HFFc6 (cell line): ENCODE measurements at places on chromosomes 7 and 10. TPM values are rescaled to one million over a fixed set of nuclear protein-coding genes. Genes with fewer than 3 reads are reported as not detected.

GRCh38 chr10:71964743-71965515, 734 bp downstream of the CHST3 start:
- peak overlapping the region; percentile 91 for H3K27ac ChIP-seq
- H3K27me3 ChIP-seq = peaks cover 5% of the 10 kb centered on the region
- peaks cover 52% of the 10 kb centered on the region for H3K4me1 ChIP-seq

GRCh38 chr7:107890493-107890961, 456 bp upstream of the DLD start:
- DNase-seq = no peak
- peaks cover 42% of the 10 kb centered on the region for H3K4me1 ChIP-seq
- H3K27me3 ChIP-seq = peaks cover 5% of the 10 kb centered on the region
- peak overlapping the region; percentile 91 for H3K4me3 ChIP-seq
- H3K27ac ChIP-seq = peak overlapping the region; percentile 96
- H3K36me3 ChIP-seq = peaks cover 15% of the 10 kb centered on the region

GRCh38 chr10:86070278-86070677, 296.3 kb downstream of the GRID1 start:
- no peak overlapping the region for H3K27ac ChIP-seq
- no peak overlapping the region for H3K4me3 ChIP-seq
- H3K27me3 ChIP-seq = no peaks in the 10 kb centered on the region; the same call in 1 of the 2 replicates

GRCh38 chr10:10680496-10680895, 337.2 kb upstream of the CELF2 start:
- no peak overlapping the region for H3K27ac ChIP-seq
- H3K27me3 ChIP-seq = no peaks in the 10 kb centered on the region
- no peak overlapping the region for H3K4me3 ChIP-seq

- H3K4me3 ChIP-seq = no peak overlapping the region
- no peaks in the 10 kb centered on the region for H3K4me1 ChIP-seq
- DNase-seq = peak; percentile 12
- H3K27me3 ChIP-seq = no peaks in the 10 kb centered on the region; the same call in 1 of the 2 replicates
Measured at GRCh38 chr7:142669074-142669654, 80.1 kb upstream of the PRSS1 start.

- DNase-seq = no peak
- no peak overlapping the region for H3K4me3 ChIP-seq
- H3K27ac ChIP-seq = no peak overlapping the region
- H3K27me3 ChIP-seq = no peaks in the 10 kb centered on the region
- H3K4me1 ChIP-seq = no peaks in the 10 kb centered on the region
Measured at GRCh38 chr10:1860351-1860750, 123.0 kb upstream of the ADARB2 start.

Gene RNLS
- total RNA-seq = 0.97 to 2.4 TPM (median 1.8 TPM) in 3 replicates

Gene GALNT17
- total RNA-seq = not detected in 3 replicates

- peaks cover 8% of the 10 kb centered on the region; the same call in 1 of the 2 replicates for H3K36me3 ChIP-seq
- peak overlapping the region; percentile 64 for H3K27ac ChIP-seq
- H3K4me1 ChIP-seq = peaks cover 20% of the 10 kb centered on the region
- DNase-seq = no peak
- peak overlapping the region; percentile 70 for H3K4me3 ChIP-seq
- H3K27me3 ChIP-seq = no peaks in the 10 kb centered on the region
Measured at GRCh38 chr7:91128683-91129348, 135.4 kb upstream of the FZD1 start.

Gene VWDE
- not detected in 3 replicates for total RNA-seq

Gene VSTM2A
- not detected in 3 replicates for total RNA-seq
